ENCODE measurements at places on chromosomes 13 and 19. TPM values are rescaled to one million over a fixed set of nuclear protein-coding genes. Genes with fewer than 3 reads are reported as not detected.

- H3K4me1 ChIP-seq: peaks cover 17% of the 10 kb centered on the region
- no peak for DNase-seq
- peak overlapping the region; percentile 91 for H3K27ac ChIP-seq
- H3K27me3 ChIP-seq: no peaks in the 10 kb centered on the region
Measured at GRCh38 chr13:46553521-46553885, 533 bp downstream of the LRCH1 start.

The SLC10A2 gene
- not detected for polyA plus RNA-seq

The WASF3 gene
- 4.9 TPM for polyA plus RNA-seq

DNA sequence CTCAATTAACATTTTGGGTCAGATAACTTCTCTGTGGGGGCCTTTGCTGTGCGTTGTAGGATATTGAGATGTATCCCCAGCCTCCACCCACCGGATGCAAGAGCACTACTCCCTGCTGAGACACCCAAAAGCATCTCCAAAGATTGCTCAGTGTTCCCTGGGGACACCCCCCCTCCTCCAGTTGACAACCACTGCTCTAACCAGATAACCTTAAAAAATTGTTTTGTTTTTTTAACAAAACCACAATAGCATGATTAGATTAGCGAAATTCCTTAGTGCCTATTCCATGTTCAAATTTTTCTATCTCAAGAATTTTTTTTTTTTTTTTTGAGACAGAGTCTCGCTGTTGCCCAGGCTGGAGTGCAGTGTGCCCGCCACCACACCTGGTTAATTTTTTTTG is 2.6 kb upstream of the EPN1 start:
- peaks cover 7% of the 10 kb centered on the region for H3K4me1 ChIP-seq
- no peak for DNase-seq
- no peaks in the 10 kb centered on the region for H3K27me3 ChIP-seq
- H3K27ac ChIP-seq: no peak overlapping the region
- no peak overlapping the region for H3K4me3 ChIP-seq

- no peaks in the 10 kb centered on the region for H3K4me1 ChIP-seq
- H3K36me3 ChIP-seq: no peaks in the 10 kb centered on the region
- no peak overlapping the region for H3K27ac ChIP-seq
- DNase-seq: no peak
Measured at GRCh38 chr13:99827011-99827772, 144.4 kb downstream of the ZIC5 start.

The MBNL2 gene
- polyA plus RNA-seq: 19.3 TPM

GRCh38 chr13:31321457-31321856 is 121.7 kb downstream of the B3GLCT start:
- H3K27me3 ChIP-seq: no peaks in the 10 kb centered on the region
- no peaks in the 10 kb centered on the region for H3K4me1 ChIP-seq
- H3K4me3 ChIP-seq: no peak overlapping the region
- no peak overlapping the region for H3K27ac ChIP-seq
- no peak for DNase-seq

GRCh38 chr13:46498650-46499049 is 54.3 kb upstream of the LRCH1 start:
- DNase-seq: no peak
- H3K27me3 ChIP-seq: no peaks in the 10 kb centered on the region
- no peak overlapping the region for H3K27ac ChIP-seq
- no peak overlapping the region for H3K4me3 ChIP-seq

DNA sequence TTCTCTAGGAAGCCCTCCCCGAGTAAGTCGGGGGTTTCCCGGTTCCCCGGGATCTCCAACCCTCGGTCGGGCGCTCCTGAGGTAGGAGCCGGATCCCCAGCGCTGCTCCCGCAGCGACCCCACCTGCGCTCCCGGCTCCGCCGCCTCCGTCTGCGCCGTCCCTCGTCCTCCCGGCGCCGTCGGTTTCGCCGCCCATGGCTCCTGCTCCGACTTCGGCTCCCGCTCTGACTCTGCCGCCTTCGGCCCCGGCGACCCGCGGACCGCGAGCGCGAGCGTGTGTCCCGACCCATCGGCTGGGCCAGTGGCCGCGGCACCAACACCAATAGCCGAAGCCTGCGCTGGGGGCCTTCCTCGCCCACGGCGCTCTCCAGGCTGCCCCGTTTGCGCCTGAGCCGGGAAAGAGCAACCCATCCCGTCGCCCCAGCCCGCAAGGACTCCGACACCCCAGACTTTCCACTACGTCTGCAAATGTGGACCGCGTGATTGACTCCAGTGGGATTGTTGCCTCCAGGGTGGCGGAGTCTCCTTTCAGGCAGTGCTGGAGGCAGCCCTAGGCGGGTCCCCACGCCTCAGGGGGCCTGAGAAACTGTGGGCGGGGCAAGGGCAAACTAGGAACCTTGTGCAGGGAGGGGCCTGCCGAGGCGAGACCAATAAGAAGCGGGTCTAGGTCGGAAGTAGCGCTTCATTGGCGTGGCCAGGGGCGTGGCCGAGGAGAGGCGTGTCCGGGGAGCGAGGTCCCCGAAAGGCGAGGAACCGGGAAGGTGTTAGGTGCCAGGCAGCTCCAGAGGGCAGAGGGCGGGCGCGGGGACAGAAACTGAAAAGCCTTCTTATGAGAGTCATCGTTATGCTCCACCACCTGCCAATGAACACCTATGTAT is at the start of gene CACTIN:
CACTIN (minus strand) TSS at position 318 of the 878 bp plus-strand sequence; CDS start at position 290, 28 bp downstream.
- peaks cover 11% of the 10 kb centered on the region for H3K4me1 ChIP-seq
- peak within 1 kb of the TSS; percentile 92 for H3K27ac ChIP-seq
- peaks cover 2% of the 10 kb centered on the region for H3K36me3 ChIP-seq
- H3K27me3 ChIP-seq: no peaks in the 10 kb centered on the region
- peak; percentile 98 for DNase-seq

The FAM216B gene
- 8.8 TPM for polyA plus RNA-seq

DNA sequence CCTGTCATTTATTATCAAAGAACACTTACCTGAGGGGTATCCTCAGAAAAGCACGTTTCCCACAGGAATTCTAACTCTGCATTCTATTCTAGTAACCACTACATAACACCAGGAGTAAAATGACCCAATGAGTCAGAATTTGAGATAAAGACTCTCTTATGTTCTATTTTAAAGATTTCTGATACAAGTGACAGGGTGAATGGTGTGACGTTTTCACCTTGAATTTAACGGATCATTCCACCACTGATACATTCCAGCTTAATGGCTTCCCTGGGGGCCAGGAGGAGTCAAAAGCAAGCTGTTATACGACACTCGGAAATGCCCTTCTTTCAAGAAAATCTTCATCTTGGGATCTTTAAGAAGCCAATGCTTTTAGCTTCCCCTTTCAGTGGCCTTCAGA is 55.2 kb downstream of the SLC7A1 start:
- peaks cover 10% of the 10 kb centered on the region for H3K4me1 ChIP-seq
- no peaks in the 10 kb centered on the region for H3K27me3 ChIP-seq
- no peaks in the 10 kb centered on the region for H3K36me3 ChIP-seq
- no peak for DNase-seq

DNA sequence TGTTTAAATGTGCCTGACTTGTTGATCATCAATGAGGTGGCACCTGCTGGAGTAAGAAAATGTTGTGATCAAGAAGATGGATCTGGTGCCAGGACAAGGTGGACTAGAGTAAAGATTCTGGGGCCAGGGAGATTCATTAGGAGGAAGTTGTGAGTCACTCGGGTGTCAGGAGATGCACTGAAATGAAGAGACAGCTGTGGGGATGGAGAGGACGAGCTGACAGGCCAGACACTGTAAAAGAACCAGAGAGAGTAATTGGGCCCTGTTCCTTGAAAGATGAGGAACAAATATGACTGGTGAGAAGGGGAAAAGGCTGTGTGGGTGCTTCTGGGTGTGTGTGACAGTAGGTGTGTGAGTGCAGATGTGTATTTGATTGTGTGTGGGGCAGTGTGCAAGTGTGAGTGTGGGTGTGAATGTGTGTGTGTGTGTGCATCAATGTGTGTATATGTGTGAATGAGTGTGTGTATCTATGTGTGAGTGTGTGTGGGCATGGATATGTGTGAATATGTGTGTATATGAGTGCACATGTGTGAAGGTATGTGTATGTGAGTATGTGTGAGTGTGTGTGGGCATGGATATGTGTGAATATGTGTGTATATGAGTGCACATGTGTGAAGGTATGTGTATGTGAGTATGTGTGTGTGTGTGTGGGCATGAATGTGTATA is 260.5 kb downstream of the RFC3 start:
- H3K4me3 ChIP-seq: no peak overlapping the region
- no peaks in the 10 kb centered on the region for H3K36me3 ChIP-seq
- H3K27me3 ChIP-seq: no peaks in the 10 kb centered on the region
- no peak overlapping the region for H3K27ac ChIP-seq
- no peak for DNase-seq
- no peaks in the 10 kb centered on the region for H3K4me1 ChIP-seq

DNA sequence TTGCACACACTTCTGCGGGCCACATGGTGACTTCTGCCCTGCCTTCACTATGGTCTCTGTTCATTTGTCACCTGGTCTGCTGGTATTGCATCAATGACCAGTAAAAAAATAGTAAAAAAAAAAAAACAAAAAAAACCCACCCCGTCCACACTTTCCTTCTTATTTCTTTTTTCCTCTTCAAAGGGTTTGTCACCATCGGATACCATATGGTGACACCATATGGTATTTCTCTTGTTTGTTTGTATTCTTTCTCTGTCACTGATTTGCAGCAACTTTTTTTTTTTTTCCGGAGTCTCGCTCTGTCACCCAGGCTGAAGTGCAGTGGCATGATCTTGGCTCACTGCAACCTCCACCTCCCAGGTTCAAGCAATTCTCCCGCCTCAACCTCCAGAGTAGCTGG is 26.2 kb upstream of the OR7C2 start:
- H3K27me3 ChIP-seq: no peaks in the 10 kb centered on the region
- no peaks in the 10 kb centered on the region for H3K36me3 ChIP-seq
- DNase-seq: no peak
- no peak overlapping the region for H3K4me3 ChIP-seq
- H3K27ac ChIP-seq: no peak overlapping the region
- H3K4me1 ChIP-seq: no peaks in the 10 kb centered on the region

- H3K27ac ChIP-seq: no peak overlapping the region
- H3K27me3 ChIP-seq: no peaks in the 10 kb centered on the region
- DNase-seq: no peak
- peaks cover 22% of the 10 kb centered on the region for H3K36me3 ChIP-seq
- no peaks in the 10 kb centered on the region for H3K4me1 ChIP-seq
Measured at GRCh38 chr19:17170538-17171297, 44.4 kb upstream of the USE1 start.

The HCST gene
- 89.1 TPM for polyA plus RNA-seq

GRCh38 chr19:46202426-46202825 is 27.1 kb upstream of the IGFL1 start:
- no peak overlapping the region for H3K27ac ChIP-seq
- H3K27me3 ChIP-seq: no peaks in the 10 kb centered on the region
- no peaks in the 10 kb centered on the region for H3K36me3 ChIP-seq
- DNase-seq: no peak

DNA sequence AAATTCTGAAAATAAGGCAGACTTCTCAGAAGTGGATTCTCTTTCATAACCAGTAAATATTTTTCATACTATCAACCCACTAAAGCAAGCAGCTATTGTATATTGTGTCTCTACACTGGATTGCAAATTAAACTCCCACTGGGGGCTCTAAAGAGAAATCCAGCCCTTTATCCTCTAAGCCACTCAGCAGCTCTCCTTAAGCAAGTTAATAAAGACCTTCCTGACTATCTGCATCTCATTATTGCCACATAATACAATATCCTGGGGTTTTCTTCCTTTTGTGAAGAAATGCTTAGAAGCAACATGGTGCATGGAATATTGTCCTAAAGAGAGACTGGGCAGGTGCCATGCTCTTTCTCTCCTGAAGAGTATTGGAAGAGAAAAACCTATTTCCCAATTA is 521.3 kb downstream of the MYO16 start:
- peaks cover 9% of the 10 kb centered on the region for H3K27me3 ChIP-seq
- no peak overlapping the region for H3K4me3 ChIP-seq
- no peaks in the 10 kb centered on the region for H3K36me3 ChIP-seq
- H3K27ac ChIP-seq: no peak overlapping the region
- H3K4me1 ChIP-seq: peaks cover 6% of the 10 kb centered on the region

The TMEM38A gene
- polyA plus RNA-seq: 3.6 TPM

GRCh38 chr13:84352946-84353345 is 470.7 kb upstream of the SLITRK1 start:
- no peak for DNase-seq
- no peak overlapping the region for H3K4me3 ChIP-seq
- no peaks in the 10 kb centered on the region for H3K4me1 ChIP-seq
- no peaks in the 10 kb centered on the region for H3K36me3 ChIP-seq

The ZNF135 gene
- polyA plus RNA-seq: 2.2 TPM

The SELENOV gene
- not detected for polyA plus RNA-seq

- DNase-seq: no peak
- H3K4me3 ChIP-seq: no peak overlapping the region
- H3K36me3 ChIP-seq: no peaks in the 10 kb centered on the region
- H3K27me3 ChIP-seq: no peaks in the 10 kb centered on the region
- no peak overlapping the region for H3K27ac ChIP-seq
Measured at GRCh38 chr19:21922276-21922675, 86.3 kb upstream of the ZNF43 start.

The NCAN gene
- polyA plus RNA-seq: 0.01 TPM

- no peak overlapping the region for H3K27ac ChIP-seq
- H3K36me3 ChIP-seq: peaks cover 17% of the 10 kb centered on the region
- DNase-seq: no peak
- H3K4me1 ChIP-seq: no peaks in the 10 kb centered on the region
Measured at GRCh38 chr13:100667894-100668293, 6.7 kb downstream of the TMTC4 start.

The SYNGR4 gene
- not detected for polyA plus RNA-seq

DNA sequence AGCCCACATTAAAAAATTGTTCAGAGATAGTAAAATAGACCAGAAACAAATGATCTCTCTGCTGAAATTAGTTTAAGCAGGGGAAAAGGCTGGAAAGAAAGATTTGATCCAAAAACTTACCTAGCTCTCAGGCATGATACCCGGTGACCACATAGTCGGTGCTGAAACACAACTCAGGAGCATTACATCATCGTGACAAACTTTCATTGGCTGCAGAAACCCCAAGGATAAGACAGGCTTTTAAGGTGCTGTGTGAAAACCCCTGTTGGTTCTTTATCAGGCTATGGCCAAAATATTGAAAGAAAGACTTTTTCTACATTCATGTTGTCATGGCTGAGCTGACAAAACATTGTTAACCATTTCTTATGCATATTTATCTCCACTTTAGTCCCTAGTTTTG is 171.7 kb upstream of the KLF12 start:
- peak; percentile 27 for DNase-seq
- peak overlapping the region; percentile 33 for H3K27ac ChIP-seq
- peaks cover 10% of the 10 kb centered on the region for H3K4me1 ChIP-seq
- no peaks in the 10 kb centered on the region for H3K36me3 ChIP-seq
- H3K4me3 ChIP-seq: no peak overlapping the region

The RAB3A gene
- polyA plus RNA-seq: 1.5 TPM

All from lung (tissue), 17 donors.